Stimulated activated CD4-positive, alpha-beta T cell treated with anti-CD3 and anti-CD28 coated beads, Interleukin-1b, Interleukin-23, amount 100 ng/mL, for 24 hours (primary cell): ENCODE measurements at places on chromosomes 2 and 18.

- DNase-seq: no peak
These were observed 443.1 kb downstream of the THSD7B start for GRCh38 chr2:137208431-137208891.

- DNase-seq: no peak
These were observed 337.1 kb upstream of the MMADHC start for GRCh38 chr2:149924549-149925213.

GRCh38 chr2:228377533-228377932, 196.0 kb upstream of the SPHKAP start:
- no peak for DNase-seq

- DNase-seq: no peak
These were observed 37.7 kb upstream of the SMAD2 start for GRCh38 chr18:47968006-47968676.

DNA sequence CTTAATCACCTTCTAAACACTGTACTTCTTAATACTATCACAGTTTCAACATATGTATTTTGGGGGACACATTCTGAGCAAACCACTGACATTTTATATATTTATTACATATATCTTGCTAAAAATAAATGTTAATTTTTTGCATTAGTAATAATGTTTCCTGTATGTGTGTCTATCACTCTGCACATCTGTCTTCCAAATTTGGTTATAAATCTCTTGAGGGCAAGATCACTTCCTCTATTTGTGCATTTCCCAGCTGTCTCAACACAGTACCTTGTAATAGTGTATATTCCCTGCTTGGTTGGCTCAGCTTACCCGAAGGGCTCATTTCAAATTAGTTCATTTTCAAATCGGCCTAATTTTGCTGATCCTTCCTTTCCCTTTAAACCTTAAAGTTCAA, 617.1 kb upstream of the GYPC start:
- no peak for DNase-seq

GRCh38 chr18:31516437-31516836, 18.5 kb downstream of the DSG2 start:
- DNase-seq: no peak

GRCh38 chr2:99821572-99821971, 320.8 kb downstream of the AFF3 start:
- DNase-seq: no peak

GRCh38 chr2:31675485-31675901, 94.8 kb upstream of the SRD5A2 start:
- no peak for DNase-seq

GRCh38 chr18:35192415-35192814, 48.4 kb upstream of the ZNF397 start:
- DNase-seq: no peak

- no peak for DNase-seq
These were observed 114.5 kb downstream of the RNF144A start for GRCh38 chr2:7031547-7032245.

- DNase-seq: no peak
These were observed 161.2 kb upstream of the SIX2 start for GRCh38 chr2:45170191-45171135.

GRCh38 chr2:27735263-27735904, 36.1 kb upstream of the MRPL33 start:
- DNase-seq: peak; percentile 17

GRCh38 chr2:174024524-174025270, 59.5 kb upstream of the SP3 start:
- no peak for DNase-seq

DNA sequence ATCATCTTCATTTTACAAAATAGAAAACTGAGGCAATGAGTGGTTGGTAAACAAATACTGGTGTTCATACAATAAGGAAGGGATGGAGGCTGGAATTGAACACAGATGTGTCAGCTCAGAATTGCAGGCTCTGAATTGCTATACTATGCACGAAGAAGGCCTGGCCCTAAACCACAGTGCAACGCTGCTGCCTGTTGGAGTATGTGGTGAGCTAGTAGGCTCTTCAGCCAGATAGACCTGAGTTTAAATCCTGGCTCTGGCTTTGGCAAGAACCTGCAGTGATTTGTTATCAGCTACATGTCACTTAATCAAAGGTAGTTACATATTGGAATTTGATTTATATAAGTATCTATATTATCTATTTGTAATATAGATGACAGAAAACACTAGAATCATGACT, 1602.4 kb upstream of the CELF4 start:
- no peak for DNase-seq

- no peak for DNase-seq
These were observed 21.9 kb upstream of the RNF149 start for GRCh38 chr2:101330253-101330933.

DNA sequence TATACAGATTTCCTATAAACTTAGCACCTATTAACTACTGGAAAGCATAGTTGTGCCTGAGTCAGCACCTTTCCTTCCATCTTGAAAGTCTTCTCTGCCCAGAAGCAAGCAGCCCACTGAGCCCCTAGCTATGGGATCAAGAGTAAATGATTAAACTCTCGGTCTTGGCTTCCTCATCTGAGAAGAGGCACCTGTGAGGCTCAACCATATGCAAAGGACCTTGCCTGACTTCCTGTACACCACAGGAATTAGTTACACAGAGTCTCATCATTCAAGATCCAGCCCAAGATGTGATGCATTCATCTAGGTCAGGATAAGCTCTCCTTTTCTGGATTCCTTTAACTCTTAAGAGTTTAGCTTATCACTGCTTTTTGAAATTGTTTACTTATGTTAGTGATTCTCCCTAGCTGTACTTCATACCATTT, 96.0 kb downstream of the CDH2 start:
- DNase-seq: no peak

DNA sequence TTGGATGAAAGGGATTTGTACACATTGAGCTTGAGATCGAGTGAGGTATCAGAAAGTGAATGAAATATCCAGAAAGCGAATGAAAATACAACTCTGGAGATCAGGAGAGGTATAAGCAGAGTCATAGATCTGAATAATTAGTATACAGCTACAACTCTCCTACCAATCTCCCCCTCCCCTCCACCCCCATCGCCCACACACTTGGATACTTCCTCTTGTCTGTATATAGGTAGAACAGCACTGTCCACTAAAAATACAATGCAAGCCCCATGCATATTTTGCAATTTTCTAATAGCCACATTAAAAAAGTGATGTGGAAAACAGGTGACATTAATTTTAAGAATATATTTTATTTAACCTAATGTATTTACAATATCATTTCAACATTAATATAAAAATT, 23.7 kb upstream of the WIPF1 start:
- no peak for DNase-seq

DNA sequence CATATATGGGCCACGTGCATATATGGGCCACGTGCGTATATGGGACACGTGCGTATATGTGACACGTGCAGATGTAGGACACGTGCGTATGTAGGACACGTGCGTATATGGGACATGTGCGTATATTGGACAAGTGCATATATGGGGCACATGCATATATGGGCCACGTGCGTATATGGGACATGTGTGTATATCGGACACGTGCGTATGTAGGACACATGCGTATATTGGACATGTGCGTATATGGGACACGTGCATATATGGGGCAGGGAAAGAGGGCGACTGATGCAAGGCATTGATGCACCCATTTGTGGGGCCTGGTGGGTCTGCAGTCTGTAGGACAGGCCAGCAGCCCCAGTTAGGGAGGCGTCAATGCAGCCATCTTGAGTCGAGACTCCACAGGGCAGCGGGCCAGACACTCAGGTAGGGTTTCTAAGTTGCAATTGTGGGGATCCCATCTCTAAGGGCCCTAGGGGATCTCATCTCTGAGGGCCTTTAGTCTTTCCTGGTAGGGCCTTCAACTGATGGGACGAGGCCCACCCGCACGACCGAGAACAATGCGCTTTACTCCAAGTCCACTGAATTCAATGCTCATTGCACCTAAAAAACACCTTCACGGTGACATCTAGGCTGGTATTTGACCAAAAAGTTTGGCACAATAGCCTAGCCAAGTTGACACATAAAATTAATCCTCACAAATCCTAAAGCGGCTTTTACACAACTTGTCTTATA, 92.3 kb upstream of the ZNF516 start:
- DNase-seq: no peak

- no peak for DNase-seq
These were observed 204.8 kb downstream of the SETBP1 start for GRCh38 chr18:44885507-44885906.

DNA sequence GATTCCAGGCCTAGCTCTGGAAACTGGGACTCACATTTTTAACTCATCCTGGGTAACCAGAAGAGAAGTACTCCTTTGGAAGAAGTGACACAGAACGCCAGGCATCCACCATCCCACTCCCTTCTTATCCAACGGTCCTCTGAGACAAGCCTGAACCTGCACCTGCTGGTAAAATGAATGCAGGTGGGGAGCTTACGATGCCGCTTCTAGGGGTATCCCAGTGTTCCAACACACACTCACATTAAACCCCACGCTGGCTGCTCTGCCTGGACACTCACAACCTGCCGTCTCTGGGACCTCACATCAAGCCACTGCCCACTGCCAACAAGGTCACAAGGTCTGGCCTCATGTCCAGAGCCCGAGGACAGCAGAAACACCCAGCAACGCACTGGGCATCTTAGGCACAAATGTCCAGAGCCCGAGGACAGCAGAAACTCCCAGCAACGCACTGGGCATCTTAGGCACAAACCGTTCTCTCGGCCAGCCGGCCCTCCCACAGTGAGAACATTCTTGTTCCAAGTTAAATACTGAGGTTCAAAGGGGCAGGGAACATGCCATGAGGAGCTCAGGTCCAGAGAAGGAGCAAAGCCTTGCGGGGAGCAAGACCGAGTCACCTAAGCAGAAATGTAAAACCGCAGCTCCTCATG, 9.9 kb downstream of the SLC66A2 start:
- no peak for DNase-seq

DNA sequence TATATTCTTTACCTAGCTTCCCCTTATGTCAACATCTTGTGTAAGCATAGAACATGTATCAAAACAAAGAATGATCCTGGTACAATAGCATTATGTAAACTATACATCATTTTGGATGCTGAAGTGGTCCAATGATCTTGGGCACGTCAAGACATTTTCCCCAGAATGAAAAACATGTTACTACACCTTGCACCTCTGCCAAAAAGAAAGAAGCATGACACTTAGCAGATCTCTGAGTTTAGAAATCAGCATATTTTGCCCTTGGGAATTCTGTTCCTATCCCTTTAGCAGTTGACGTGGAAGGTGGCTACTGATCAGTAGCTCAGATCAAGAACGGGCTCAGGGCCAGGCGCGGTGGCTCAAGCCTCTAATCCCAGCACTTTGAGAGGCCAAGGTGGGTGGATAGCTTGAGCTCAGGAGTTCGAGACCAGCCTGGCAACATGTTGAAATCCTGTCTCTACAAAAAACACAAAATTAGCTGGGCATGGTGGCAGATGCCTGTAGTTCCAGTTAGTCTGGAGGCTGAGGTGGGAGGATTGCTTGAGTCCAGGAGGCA, 1.7 kb upstream of the LCLAT1 start:
- no peak for DNase-seq

DNA sequence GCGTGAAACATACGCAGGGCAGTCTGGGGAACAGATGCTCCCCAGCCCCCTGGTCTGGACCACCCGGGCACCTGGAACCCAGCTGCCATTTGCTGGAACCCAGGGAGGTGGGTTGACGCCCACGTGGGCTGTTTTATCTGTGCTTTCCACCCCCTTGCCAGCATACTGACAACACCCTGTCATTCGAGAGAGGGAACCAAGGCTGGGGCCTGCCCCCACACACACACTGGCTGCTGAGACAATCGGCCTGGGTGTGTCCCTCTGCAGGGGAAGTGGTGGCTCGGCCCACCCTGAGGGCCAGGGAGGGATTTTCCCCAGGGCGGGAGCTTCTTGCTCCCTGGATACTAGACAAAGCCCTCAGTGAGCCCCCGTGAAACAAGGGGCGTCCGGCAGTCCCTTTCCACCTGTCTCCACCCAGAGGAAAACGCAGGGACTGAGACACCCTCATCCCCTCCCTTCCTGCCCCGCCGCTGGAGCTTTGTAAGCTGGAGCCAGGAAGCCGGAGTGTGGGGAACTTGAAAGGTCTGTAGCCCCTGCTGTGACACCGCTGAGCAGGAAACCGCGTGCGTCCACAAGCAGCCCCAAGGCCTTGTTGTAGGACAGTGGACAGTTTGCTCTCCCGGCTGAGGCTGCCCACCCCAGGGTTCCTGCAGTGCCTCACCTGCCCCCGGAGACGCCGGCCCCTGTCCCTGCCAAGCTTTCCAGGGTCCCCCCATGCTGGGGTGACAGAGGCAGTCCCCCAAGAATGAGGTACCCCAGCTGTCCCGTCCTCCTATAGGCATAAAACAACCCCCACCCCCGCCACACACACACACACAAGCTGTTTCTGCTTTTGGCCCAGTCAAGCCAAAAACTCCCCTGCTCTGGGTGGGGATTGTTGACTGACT, 14.1 kb upstream of the KLF11 start:
- DNase-seq: no peak

- no peak for DNase-seq
These were observed 5.6 kb downstream of the FBXO36 start for GRCh38 chr2:229927817-229928321.
